ENCODE measurements at places on chromosomes 2 and 18. TPM values are rescaled to one million over a fixed set of nuclear protein-coding genes. Genes with fewer than 3 reads are reported as not detected.

The PAIP2B gene
- 0.34 TPM for total RNA-seq

The ABCG8 gene
- total RNA-seq, result not detected

The FAM124B gene
- not detected for total RNA-seq

The SEPTIN10 gene
- 58.3 TPM for total RNA-seq

The GKN2 gene
- total RNA-seq, result 3.5 TPM

The BBS5 gene
- 5.6 TPM for total RNA-seq

The NT5C1B gene
- total RNA-seq, result not detected

The CHRNA1 gene
- total RNA-seq, result not detected

The ANKRD62 gene
- not detected for total RNA-seq

The CHCHD5 gene
- 60.3 TPM for total RNA-seq

The ZRANB3 gene
- total RNA-seq, result 6.0 TPM

The MAPRE2 gene
- total RNA-seq, result 14.7 TPM
